ENCODE measurements at places on chromosomes 4 and X.

DNA sequence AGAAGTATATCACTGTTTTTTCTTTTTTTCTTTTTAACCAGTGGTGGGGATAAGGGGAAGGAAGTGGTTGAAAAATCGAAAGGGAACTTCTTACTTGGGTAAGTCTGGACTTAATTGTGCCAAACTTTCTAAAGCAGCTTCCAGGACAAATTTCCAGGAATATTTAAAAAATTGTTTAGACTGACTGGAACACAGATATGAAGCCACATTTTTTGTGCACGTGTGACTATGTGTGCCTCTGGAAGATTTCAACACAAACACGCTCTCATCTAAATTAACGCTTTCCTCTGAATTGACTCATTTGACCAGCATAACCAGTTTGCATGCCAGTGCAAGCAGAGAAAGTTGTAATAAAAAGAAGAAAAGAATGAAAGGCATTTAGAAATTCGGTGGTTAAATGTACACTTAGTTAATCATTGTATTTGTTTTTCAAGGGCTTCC is 18.8 kb upstream of the YTHDC1 start:
- no peak for DNase-seq

DNA sequence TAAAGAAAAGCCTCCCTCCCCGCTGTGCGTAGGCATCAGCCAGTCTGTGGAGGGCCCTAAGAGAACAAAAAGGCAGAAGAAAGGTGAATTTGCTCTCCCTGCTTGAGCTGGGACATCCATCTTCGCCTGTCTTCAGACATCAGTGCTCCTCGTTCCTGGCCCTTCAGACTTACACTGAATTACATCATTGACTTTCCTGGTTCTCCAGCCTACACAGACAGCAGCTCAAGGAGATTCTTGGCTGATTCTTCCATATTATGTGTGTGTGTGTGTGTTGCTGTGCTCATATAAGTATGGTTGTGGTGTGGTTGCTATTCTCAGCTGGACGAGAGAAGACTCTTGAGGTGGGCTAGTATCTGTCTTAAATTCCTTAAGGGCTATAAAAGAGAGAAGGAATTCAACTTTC is 35.5 kb upstream of the CD99L2 start:
- no peak for DNase-seq

- no peak for DNase-seq
Measured at GRCh38 chr4:184267206-184267608, 49.5 kb upstream of the ENPP6 start.

- DNase-seq, result no peak
Measured at GRCh38 chr4:55087913-55088260, 37.5 kb downstream of the KDR start.

DNA sequence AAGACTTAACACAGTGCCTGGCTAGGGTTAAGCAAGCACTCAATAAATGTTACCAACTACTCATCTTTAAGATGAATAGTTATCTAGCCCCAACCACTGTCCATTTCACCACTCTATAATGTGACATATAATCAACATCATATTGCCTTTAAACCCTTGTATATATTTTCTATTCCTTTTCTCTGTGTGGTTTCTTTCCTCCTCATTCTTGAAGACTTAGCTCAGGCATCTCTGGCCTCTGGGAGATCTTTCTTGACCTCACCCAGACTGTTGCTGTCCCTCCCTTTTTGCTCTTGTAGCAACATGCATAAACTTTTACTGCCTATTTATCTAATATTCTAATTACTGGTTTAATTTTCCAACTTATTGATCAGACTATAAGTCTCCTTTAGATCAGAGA is 249.9 kb upstream of the MAB21L2 start:
- DNase-seq, result no peak

DNA sequence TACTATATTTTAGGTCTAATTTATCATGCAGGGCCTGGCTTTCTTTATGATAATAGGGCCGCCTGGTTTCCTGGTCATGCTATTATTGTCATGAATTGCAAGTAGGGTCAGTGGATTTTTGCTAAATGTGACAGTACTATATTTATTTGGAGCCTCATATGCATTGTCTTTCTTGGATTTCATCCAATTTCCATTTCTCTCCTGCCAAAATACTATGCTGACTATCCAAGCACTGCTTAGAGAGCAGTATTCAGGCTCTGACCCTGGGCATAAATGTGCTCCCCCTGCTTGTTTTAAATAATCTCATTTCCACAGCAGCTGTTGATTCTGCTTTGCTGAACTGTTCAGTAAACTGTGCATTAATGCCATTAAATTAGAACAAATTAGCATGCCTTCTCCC is 269.3 kb downstream of the GPM6A start:
- DNase-seq, result no peak

DNA sequence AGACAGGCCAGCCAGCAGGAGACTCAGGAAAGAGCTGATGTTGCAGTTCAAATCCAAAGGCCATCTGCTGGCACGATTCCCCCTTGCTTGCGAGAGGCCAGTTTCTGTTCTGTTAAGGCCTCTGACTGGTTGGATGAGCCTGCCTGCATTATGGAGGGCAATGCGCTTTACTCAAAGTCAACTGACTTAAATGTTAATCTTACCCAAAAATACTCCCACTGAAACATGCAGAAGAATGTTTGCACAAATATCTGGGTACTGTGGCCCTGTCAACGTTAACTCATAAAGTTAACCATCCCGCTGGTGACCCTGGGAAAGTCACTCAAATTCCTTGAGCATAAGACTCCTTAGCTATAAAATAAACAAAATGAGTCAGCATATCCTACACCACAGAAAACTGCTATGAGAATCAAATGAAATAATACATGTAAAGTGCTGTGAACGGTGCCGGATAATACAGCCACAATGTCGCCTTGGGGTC is 326.4 kb downstream of the EVC2 start:
- no peak for DNase-seq

DNA sequence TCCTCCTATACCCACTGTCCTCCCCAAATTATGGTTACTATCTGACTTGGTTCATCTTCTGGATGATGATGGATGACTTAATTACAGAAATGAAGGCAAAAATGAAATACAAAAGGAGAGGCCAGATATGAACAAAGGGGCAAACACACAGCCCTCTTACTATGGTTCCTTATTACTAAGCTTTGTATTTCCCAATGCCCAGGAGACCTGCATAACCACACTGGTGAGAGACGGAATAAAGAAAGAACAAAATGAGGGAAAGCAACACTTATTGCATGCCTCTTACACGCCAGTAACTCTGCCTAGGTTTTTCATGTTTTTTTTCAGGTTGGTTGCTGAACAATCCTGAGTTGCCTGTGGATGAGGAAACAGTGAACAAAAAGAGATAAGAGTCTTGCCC is 120.5 kb downstream of the SLC10A7 start:
- DNase-seq, result no peak

- no peak for DNase-seq
Measured at GRCh38 chr4:109631532-109632108, 71.6 kb downstream of the MCUB start.

GRCh38 chr4:15385928-15386327 is 41.9 kb upstream of the C1QTNF7 start:
- DNase-seq, result no peak

DNA sequence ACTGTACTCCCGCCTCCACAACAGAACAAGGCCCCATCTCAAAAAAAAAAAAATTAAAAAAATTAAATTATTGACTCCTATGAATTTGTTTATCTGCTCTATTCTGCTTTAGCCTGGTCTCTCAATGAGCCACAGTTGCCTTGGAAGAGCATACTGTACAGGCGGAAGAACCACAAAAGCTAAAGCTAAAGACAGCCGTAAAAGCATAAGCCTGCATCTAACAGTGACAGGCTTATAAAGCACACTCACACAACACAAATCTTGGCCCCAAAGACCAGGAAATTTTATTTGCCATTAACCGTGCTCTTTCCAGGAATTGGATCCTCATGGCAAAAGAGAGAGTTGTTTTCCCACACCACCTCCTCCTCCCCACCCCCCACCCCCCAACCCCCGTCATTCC is 53.5 kb upstream of the KLF3 start:
- DNase-seq, result no peak

GRCh38 chr4:5636766-5637670 is 71.3 kb downstream of the EVC2 start:
- DNase-seq, result no peak

- DNase-seq, result no peak
Measured at GRCh38 chrX:96791559-96791958, 92.1 kb upstream of the RPA4 start.

GRCh38 chr4:74112399-74113105 is 13.6 kb upstream of the CXCL2 start:
- DNase-seq, result no peak

DNA sequence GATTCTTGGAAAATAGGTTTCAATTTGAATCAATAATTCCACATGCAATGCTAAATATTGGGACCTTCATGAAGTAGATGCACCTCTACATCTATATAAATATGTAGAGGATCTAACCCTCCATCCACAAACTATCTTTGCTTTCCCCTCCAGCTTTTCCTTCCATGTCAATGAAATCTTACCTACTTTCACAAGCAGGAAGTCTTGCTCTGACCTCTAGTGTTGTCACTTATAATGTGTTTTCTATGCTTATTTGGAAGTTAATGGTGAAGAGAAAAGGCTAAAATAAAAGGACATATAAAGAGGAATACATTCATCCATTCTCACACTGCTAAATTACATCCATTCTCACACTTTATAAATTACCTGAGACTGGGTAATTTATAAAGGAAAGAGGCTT is 472.7 kb upstream of the DIAPH2 start:
- DNase-seq, result no peak

DNA sequence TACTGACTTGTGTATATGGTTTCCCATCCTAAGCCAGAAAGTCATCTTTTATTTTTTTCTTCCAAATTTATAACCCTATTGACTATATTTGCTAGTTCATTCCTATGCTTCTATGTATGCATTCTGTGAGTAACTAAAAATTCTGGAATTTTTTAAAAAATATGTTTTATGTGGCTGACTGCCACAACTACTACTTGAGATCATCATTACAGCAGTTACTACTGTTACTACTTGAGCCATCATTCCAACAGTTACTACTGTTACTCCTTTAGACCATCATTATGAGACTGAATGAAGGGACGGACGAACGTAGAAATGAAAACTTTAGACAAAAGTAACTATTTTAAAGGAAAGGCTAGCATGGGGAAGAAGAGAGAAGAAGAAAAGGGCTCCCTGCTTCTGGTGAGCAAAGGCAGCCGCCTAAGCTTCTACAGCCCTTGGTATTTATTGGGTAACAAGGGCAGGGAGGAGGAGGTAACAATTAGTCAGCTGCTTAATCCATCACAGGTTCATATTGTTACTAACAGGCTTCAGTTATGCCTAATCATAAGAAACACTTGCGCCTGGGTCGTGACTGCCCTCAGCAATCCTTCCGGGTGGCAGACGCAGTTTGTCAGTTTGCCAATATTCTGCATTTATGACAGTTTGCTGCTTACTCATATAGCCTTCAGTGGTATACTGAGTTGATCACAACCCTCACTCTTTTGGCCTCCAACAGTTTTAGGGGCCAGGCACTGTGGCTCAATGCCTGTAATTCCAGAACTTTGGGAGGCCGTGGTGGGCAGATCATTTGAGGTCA is 80.4 kb downstream of the PDLIM5 start:
- no peak for DNase-seq

GRCh38 chr4:147954850-147955249 is 223.0 kb downstream of the ARHGAP10 start:
- no peak for DNase-seq

DNA sequence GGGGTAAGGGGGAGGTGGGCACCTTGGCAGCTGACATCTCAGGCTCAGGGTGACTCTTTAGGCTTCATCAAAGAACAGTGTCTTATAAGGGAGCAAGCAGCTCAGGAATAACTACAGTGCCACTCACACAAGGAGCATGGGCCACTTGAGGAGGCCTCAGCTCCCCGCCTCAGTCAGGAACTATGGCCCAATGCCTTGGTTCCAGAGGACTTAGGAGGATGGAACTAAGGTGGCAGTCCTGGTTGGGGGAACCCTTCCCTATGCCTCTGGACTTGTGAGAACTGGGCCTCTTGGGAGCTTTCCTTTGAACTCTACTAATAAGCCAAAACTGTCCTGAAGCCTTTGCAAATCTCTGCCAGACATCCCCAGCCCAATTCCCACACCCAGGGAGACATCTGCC is 160.6 kb downstream of the EFNB1 start:
- no peak for DNase-seq

- DNase-seq, result no peak
Measured at GRCh38 chrX:17495052-17495451, 120.1 kb downstream of the NHS start.

DNA sequence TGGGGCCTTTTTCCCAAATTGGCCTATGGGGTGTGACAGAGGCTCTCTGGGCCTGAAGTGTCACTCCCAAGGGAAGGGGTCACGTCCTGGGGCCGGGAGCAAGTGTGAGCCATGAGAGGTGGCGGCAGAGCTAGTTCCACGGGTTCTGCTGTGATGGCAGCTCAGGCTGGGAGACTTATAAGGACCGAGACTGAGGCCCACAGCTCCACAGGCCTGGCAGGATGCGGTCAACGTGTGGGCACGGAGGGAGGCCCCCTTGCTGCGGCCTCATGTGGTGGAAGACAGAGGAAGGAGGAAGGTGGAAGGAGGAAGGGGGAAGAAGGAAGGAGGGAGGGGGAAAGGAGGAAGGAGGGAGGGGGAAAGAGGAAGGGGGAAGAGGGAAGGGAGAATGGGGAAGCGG is 7.2 kb upstream of the CPLX1 start:
- no peak for DNase-seq

GRCh38 chr4:151792995-151793394 is 32.2 kb upstream of the GATB start:
- no peak for DNase-seq

- DNase-seq, result no peak
Measured at GRCh38 chr4:26566133-26566532, 17.8 kb upstream of the TBC1D19 start.

DNA sequence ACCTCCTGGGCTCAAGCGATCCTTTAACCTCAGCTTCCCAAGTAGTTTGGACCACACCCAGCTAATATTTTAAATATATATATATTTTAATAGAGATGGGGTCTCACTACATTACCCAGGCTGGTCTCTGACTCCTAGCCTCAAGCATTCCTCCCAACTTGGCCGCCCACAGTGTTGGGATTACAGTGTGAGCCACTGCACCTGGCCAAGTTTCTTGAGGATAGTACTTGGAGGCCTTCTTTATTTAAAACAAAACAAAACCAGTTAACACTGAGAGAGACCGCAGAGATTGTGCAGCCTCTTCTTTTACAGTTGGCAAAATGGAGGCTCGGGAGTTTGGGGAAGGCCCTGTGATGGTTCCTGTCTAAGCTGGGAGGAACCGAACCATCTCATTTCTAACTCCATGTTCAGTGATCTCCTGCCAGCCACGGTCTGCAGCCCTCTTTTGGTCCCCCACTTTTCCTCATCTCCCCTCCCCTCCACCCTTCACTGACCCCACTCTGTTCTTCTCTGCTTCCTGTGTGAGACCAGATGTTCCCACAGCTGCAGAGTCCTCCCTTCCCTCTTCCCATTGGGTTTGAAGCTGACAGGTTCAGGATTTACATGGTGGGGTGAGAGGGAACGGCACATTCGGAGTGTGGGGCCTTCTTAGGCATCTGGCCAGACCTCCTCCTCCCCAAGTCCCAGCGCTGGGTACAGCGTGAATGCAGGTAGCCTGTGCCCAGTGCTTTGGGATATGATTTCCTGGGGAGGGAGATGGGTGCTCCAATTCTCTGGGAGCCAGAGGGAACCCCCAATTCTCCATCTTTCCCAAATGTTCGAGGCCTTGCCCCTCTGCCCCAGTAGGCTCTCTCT is 1.4 kb upstream of the SORCS2 start:
- no peak for DNase-seq

GRCh38 chrX:122445466-122445865 is 738.6 kb upstream of the GRIA3 start:
- DNase-seq, result no peak

GRCh38 chr4:169251291-169252235 is 19.2 kb downstream of the SH3RF1 start:
- peak; percentile 65 for DNase-seq

- no peak for DNase-seq
Measured at GRCh38 chr4:177006331-177006730, 213.6 kb upstream of the VEGFC start.
